Dorsolateral prefrontal cortex (tissue), 122 donors: ENCODE measurements at places on chromosomes 12 and 14.

- no peak for DNase-seq
Measured at GRCh38 chr12:79842630-79843029, 92.3 kb downstream of the PPP1R12A start.

DNA sequence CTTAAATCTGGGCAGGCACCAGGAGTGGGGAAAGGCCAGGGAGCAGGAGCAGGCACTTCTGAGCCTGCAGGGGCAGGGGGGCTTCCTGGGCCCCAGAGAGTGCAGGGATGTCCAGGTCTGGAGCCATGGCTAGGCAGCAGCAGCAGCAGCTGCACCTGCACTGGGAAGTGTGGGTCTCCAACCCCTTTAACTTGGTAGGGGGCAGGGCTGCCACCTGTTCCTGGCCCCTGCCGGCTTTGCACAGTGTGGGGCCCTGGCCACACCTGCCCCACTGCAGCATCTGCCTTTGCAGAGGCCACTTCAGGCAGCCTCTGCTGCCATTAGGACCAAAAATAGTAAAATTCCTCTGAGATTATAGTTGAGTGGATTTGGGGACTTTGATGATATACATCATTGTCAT, 138.5 kb downstream of the SLC16A7 start:
- no peak for DNase-seq

DNA sequence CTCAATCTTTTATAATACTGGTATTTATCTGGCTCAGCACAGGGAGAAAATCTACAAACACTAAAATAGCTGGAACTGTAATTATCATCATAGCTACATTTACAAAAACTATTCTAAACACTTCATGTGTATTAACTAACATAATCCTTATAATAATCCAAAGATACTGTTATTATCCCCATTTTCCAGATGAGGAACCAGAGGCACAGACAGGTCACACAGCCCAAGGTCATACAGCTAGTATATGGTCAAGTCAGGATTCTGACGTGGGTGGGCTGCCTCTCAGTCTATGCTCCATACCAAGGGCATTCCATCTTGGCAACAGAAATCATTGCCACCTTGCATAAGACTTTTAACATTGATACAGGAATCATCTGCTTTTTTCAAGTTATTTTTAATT, 11.4 kb downstream of the FERMT2 start:
- DNase-seq, result no peak

DNA sequence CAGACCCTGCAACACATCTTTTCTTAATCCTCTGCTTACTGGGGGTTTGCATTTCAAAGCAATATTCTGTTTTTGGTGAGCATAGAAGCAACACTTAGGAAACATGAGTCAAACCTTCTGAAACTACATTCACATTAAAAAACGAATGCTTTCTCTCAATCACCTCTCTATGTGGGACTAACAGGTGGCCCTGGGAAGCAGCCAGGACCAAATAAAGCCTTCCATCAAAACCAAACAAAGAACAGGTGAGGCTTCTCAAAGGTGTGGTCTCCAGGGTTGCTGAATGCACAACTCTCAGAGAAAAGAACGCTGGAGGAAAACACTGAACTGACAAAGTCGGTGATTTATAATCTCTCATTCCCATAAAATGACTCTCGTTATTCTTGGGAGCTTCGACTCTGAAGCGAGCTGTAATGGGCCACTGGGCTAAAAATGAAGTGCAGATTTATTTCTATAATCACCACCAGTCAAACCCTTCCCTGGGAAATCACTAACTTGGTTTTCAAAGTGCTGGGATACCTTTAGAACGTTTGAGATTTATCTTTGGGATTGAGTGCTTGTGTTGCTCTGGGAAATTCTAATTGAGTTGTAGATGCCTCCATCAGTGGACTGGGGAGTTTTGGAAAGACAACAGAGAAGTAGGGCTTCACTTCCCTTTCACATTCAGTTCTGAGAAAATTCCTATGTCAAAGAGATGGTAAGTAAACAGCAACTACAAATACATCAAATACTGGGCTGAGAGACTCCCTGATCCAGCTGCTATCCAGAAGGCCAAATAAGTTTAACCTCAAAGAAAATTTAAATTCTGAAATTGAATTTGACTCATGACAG, 262.0 kb upstream of the TMPO start:
- no peak for DNase-seq

DNA sequence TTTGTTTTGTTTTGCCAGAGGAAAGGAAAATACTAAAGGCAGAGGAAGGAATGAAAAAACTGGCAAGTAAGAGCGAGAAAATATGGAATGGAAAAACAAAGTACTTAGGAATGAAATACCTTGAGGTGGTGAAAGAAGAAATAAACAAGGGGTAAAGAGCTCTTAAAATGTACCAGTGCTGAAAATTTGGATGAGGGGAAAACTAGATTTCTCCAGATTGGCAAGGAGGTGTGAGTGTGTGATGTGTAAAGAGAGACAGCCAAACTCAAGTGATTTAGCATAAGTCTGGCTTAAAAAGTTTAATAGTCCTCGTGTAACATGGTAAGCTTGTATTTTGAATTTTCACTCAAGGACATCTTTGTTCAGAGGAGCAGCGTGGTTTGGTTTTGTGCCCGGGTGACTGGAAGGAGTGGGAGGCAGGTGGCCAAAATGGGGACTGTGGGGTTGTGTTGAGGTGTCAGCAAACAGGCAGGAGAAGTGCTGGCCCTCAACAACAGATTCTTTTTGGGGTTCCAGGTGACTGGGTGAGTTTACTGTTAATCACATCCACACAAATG, 102.7 kb downstream of the DACT1 start:
- DNase-seq, result peak; percentile 49

GRCh38 chr12:29228474-29229157, 79.5 kb downstream of the FAR2 start:
- no peak for DNase-seq

DNA sequence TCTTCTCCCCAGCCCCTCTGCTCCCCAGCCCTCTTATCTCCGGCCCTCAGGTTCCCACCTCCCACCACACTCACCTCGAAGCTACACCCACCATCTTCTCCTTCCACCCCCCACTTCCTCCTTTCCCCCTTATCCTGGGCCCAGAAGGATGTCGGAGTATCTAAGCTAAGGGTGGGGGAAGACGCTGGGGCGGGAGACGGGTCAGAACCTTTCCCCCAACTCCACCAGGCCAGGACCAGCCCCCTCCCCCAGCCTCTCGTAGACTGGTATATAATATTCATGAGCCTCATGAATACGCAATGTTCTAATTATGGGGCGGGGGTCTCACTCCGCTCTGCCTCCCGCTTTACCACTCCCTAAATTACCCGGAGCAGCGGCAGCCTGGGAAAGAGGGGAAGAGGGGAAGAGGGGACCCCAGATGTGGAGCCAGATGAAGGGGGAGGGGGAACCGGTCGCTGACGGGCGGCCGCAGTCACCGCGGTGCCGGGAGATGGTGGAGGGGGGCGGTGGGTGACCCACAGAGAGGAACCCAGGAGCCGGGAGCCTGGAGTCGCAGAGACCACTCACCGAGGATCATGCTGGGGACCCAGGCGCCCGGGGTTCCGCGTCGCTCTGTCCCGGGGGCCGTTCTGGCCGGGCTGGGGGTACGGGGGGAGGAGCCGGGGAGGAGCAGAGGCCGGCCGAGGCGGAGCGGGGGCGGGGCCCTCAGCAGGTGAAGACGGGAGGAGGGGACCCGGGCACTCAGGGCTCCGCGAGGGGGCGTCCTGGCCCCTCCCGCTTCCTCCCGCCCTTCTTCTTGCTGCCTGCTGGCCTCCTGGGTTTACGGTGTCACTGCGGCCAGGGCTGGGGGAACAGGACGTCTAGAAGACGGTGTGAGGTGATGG, 6.4 kb upstream of the ZNF385A start:
- peak; percentile 55 for DNase-seq

DNA sequence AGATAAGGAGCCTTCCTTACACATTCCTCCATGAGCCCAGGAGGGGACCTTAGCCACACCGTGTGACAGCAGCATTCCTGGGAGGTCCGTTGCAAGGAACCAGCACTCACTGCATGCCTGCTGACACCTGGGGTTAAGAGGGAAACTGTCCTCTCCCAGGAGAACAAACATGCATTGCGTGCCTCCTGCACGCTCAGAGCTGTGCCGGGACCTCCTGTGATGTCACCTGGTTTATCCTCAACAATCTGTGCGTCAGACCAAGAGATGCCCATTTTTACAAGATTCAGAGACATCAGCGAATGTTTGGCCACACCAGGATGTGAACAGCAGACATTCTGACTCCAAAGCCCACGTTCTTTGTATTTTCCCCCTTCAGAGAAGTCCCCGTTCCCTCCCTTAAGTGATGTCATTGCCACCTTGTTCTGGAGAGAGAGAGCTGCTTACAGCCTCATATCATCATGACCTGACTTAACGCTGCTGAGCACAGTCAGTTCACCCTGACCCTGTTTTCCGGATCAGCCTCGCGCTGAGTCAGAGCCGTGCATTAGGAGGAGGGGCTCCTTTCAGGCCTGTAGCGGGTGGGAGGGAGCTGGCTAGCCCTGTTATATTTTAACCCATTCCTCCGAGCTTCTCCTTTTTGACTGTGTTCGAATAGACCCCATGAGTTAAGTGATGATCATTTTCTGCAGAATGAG, 36.2 kb downstream of the TMEM120B start:
- DNase-seq, result no peak

DNA sequence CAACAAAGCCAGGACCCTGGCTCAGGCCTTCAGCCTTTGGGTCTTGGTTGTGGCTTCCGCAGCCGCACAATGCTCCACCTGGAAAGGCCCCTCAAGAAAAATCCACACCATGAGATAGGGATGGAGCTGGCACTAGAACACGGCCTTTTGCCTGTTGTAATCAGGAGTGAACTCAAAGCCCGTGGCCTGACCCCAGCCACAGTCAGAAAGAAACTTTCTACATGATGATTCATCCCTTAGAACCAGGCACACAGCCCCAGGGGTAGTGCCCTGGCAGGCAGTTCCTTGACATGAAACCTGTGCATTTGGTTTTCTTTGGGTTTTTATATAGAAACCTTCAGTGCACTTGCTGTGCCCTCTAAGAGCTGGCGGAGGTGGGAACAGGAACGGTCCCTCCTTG, 5.1 kb downstream of the CLMN start:
- no peak for DNase-seq

- no peak for DNase-seq
Measured at GRCh38 chr14:64580467-64580866, 30.7 kb downstream of the PPP1R36 start.

DNA sequence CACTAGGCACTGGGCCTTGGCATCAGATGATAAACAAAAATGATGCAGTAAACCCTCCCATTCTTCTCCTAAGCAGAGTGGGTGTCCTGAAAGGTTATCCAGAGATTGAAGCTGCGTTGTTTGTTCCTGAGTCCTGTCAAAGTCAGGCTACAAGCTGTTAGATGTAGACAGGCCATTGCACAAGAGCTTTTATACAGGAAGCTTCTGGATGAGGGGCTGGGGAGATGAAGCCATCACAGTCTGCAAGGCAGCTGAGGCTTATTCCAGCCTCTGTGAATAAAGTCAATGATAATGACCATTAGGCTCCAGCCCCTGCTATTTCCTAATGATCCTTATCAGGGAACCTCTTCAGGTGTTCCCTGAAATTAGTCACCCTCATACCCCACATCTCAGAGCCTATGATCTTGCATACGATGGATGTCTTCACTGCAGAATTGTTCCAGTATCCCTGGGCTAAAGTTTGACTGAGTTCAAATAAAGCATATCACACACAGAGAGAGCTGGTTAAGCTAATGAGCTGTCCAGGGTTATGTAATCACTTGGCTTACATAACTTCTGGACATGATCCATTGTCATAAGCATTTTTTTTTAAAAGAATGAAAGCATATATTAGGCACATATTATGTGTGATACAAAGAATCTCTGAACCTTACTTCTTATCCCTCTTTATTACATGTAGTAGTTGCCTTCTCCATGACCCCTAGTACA, 337.1 kb upstream of the OR4E1 start:
- DNase-seq, result no peak

DNA sequence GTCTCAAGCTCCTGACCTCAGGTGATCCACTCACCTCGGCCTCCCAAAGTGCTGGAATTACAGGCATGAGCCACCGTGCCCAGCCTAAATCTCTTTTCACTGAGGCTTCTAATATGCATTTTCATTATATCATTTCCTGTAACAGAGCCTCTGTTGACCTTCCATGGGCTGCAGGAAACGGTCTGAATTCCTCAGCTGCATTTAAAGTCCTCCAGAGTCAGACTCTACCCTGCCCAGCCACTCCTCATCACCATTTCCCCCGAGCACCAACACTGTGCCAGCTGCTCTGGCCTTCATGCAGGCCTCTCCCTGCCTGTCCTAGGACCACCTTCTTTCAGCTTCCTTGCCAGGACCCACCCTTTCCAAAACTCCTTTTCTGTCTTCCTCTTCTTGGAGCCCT, 9.8 kb upstream of the NFKBIA start:
- DNase-seq, result no peak

DNA sequence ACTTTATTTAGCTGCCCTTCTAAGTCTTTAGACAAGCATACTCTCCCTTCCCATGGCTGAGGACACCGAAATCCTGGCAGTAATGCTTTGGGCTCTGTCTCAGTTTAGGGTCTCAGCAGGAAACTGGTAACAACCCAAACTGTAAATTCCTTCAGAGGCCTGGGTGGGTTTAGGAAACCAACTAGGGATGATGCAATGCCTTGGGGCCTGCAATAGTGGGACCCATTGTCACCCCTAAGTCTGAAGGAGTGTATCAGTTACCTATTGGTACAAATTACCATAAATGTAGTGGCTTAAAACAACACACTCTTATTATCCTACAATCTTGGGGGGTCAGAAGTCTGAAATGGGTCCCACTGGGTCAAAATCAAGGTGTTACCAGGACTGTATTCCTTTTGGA, 36.0 kb downstream of the DHRS2 start:
- no peak for DNase-seq

DNA sequence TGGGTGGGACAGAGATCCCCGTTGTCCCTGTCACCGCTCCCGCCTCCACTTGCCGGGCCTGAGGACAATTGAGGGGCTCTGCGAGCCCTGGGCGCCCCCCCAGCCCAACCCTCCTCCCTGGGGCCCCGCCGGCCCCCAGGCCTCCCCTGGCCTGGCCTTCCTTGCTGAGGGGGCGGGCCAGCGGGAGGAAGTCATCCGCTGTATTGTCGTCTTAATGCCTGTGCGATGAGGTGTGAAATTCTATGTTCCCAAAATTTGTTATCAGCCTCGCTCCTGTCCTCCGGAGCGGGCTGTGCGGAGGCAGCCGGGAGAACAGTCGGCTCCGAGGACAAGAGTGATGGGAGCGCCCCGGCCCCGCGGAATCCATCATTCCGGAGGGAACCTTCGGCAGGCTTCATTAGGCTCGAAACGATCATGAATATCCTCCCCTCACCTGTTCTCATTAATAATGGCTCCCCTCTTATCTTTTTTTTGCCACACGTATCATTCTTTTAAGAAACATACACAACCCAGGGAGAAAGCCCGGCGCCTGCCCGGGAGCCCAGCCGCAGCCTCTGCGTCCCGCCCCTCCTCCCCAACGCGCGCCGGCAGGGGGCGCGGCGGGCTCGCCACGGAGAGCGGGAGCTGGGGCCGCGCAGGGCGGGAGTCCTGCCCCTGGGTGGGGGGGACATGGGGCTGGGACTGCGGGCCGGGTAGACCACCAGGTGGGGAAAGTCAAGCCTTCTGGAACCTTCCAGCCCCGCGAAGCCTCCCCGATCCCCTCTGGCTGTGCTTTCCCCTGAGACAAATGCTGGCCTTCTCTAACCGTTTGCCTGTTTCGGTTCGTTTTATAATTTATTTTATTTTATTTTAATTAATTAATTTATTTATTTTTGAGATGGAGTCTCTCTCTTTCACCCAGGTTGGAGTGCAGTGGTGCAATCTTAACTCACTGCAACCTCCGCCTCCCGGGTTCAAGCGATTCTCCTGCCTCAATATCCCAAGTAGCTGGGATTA, 17.1 kb upstream of the DLK1 start:
- no peak for DNase-seq
